ENCODE measurements at places on chromosomes 13 and 19.

DNA sequence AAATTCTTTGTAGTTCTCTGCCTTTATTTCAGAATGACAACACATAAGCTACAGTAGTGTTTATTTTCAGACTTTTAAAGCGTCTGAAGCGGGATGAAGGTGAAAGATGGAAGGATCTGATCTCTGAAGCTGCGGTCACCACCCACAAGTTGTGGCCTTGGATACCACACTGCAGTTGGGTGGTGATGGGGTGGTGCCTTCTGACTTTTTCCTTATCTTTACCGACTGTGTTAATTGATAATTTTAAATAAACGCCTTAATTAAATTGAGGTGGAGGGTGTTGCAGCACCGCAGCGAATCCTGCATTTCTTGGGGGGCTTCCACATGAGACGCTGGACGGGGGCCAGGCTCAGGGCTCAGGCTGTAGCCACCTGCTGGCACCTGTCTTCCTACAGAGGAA lies 1.3 kb downstream of the TFDP1 start:
- DNase-seq = no peak

DNA sequence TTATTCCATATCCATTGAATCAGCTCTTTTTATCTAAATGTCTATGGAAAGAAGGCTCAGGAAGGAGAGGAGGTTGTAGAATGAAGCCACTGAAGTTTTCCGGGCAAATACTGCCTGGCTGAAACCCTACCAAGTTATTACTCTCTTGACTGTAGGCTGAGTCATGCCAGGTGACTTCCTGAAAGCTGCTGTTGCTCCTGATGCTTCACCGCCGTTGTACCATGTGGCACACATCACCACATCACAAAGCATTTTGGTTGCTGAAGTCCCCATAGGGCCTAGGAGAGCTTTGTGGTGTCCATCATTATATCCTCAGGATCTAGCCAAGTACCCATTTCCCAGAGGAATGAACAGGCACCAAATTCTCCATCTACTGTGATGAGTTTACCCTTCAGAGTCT lies 11.1 kb upstream of the TDRD12 start:
- no peak for DNase-seq

- no peak for DNase-seq
Measured at GRCh38 chr19:16001481-16002312, 52.9 kb downstream of the OR10H4 start.

- no peak for DNase-seq
Measured at GRCh38 chr13:43134868-43135267, 111.5 kb downstream of the DNAJC15 start.

- no peak for DNase-seq
Measured at GRCh38 chr13:21999666-22000065, 328.8 kb downstream of the FGF9 start.

DNA sequence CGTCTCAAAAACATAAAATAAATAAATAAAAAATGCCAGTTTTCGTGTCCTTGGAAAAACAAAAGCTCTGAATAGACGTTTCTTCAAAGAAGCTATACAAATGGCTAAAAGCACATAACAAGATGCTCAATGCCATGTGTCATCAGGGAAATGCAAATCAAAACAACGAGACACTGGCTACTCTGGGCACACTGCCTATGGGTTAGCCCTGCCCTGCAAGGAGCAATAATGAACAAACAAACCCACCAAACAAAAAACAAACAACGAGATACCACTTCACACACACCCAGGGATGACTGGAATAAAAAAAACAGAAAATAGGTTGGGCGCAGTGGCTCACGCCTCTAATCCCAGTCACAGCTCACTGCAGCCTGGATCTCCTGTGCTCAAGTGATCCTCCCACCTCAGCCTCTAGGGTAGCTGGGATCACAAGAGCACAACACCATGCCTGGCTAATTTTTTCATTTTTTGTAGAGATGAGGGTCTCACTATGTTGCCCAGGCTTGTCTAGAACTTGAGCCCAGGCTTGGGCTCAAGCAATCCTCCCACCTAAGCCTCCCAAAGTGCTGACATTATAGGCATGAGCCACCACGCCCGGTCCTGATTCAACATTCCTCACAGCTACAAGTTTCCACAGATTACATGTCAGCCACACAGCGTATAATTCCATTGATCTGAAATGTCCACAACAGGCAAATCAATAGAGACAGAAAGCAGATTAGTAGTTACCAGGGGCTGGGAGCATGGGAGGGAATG lies 15.5 kb upstream of the ISYNA1 start:
- no peak for DNase-seq
